ENCODE measurements at places on chromosomes 6 and 20.

DNA sequence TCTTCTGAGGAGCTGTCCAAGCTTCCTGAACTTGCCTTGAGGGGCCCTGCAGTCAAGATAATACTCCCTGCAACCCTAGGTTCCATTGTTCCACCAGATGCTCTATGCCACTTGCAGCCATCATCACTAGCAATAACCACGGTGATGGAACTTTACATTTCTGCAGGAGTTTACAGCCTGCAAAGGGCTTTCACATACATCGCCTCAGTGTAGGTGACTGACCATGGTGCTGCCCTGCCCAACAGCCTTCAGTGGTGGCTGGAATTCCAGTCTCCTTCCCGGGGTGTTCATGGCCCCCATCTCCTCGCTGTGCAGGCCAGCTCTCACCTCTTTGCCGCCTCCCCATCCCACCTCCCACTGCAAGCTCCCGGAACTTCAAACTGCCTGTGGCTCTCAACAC, 225.5 kb upstream of the ECI2 start:
- no peak for DNase-seq

GRCh38 chr6:34795836-34796425, 4.0 kb downstream of the BLTP3A start:
- DNase-seq = no peak

DNA sequence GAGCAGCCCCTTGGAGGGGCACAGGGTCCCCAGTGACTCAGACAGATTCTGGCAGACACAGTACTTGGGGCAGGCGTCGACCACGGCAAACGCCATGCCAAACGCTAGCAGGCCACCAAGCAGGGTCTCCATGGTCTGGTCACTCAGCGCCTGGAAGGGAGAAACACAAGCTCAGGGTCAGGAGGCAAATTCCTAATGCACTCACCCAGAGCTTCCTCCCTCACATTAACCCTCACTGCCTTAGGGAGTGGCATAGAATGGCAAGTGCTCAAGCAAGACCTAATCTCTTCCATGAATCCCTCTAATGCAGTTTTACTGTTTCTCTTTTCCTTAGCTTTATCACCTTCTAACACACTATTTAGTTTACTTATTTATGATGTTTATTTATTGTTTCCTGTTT, 154.2 kb downstream of the LRFN2 start:
- DNase-seq = no peak

- peak; percentile 95 for DNase-seq
These were observed at the start of gene BRD2 for GRCh38 chr6:32968093-32968866. Gene BRD2, plus strand, starts transcription at chr6:32968594. Its CDS starts 4,305 bp downstream, at chr6:32972899.

- DNase-seq = no peak
These were observed 89.9 kb upstream of the MPC1 start for GRCh38 chr6:166472636-166473035.

All from effector CD4-positive, alpha-beta T cell (primary cell).